Glutamatergic neuron (in vitro differentiated cells): ENCODE measurements at places on chromosomes 16 and 17. TPM values are rescaled to one million over a fixed set of nuclear protein-coding genes. Genes with fewer than 3 reads are reported as not detected.

DNA sequence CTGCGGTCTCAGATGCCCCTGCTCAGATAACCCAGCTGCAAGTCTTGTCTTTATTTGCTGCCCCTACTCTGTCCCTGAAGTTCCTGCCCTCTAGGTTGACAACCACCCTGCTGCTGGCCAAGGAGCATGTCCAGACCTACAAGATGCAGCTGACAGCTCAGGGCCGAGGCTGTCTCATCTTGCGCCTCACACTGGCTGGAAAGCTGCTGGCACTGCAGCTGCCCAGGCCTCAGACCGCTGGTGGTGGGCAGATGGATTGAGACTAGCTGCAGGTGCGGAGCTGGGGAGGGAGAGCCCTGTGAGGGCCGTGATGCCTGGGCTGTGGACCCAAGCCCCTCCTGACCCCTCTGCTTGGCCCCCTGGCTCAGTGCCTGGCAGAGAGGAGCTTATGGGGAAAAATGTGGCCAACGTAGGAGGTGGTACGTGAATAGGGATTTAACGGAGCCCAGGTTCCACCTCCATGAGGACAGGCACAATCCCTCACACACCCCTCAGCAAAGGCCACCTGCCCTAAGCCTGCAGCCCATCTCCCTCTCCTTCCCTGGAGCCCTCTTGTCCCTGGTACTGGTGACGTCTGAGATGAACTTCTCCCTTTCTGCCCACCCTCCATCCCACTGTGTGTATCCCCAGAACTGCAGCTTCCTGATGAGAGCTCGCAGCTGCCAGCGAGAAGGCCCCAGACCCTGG, 8.3 kb upstream of the GALK1 start:
- no peak for DNase-seq

DNA sequence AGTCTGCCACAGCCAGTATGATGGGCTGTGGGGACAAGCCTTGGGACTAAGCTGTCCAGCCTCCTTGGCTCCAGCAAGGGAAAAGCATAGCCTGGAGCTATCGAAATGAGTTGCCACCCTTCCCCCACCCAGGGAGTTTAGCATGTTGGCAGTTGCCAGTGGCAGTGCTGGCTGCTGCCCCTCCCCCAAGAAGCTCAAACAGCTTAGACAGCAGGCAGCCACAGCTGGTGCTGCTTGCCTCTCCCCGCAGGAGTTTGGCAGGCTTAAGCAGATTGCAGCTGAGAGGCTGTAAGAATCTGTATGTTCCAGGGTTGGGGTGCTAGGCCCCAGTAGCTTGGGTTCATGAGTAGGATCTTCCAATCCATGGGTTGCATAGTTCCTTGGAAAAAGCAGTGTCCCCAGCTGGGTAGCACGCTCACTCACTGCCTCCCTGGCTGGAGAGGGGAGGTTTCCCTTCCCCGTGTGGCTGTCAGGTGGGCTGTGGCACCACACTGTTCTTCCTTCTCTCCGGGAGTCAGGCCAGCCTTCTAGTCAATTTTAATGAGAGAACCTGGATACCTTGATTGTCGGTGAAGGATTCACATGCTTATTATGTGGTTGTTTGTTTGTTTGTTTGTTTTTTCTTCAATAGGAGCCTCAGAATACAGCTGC, 506.1 kb downstream of the CDH11 start:
- peak; percentile 82 for DNase-seq

DNA sequence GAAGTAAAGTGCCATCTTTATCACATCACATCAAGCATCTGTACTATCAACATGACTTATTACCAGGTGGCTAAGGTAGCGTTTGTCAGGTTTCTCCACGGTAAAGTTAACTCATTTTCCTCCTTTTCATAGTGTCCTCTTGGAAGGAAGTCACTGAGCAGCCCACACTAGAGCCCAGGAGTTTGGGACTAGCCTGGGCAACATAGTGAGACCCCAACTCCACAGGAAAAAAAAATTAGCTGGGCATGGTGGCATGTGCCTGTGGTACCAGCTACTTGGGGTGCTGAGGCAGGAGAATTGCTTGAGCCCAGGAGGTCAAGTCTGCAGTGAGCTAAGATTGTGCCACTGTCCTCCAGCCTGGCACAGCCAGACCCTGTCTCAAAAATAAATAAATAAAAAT, 12.9 kb downstream of the CHD9 start:
- DNase-seq: no peak

DNA sequence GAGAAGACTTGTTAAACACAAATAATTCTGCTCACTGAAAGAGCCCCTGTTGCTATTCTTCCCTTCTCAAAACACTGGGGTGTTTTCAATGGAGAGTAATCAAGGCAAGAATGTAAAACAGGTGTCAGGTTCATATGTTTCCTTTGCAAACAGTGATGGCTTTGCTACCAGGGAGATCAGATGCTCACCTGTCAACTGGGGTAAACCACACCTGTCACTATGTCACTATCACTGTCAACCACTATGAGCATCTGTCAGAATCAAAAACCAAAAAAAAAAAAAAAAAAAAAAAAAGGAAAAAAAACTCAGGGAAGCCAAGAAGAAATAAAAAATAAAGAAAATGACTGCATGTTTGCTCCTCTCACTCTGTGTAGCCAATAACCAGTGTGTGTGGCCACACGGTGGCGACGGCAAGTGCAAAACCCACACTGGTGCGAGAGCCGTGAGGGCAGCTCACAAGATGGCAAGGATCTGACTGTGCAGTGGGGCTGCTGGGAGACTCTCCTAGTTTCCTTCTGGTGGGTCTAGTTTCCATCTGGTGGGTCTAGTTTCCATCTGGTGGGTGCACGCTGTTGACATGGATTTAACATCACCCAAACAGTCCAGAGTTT, 22.7 kb downstream of the USP22 start:
- DNase-seq: peak; percentile 65

The CNOT1 gene
- 165 TPM for total RNA-seq

DNA sequence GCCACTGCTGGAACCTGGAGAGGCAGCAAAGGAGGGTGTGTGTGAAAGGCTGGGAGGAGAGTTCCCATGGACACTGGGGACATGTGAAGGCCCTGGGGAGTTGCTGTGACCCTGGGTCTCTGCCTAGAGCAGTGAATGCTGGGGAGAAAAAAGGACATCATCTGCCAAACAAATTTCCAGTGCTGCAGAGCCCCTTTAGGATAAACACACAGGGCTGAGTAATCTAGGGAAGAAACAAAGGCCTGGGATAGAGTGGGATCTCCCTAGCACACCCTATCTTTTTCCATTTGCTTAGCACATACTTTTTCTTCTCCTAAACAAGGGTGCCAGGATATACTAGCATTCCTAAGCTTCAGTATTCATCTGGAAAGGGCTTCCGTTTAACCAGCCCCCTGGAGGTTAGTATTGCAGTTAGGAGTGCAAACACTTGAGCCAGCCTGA, 3.3 kb upstream of the HIGD1B start:
- DNase-seq: no peak

DNA sequence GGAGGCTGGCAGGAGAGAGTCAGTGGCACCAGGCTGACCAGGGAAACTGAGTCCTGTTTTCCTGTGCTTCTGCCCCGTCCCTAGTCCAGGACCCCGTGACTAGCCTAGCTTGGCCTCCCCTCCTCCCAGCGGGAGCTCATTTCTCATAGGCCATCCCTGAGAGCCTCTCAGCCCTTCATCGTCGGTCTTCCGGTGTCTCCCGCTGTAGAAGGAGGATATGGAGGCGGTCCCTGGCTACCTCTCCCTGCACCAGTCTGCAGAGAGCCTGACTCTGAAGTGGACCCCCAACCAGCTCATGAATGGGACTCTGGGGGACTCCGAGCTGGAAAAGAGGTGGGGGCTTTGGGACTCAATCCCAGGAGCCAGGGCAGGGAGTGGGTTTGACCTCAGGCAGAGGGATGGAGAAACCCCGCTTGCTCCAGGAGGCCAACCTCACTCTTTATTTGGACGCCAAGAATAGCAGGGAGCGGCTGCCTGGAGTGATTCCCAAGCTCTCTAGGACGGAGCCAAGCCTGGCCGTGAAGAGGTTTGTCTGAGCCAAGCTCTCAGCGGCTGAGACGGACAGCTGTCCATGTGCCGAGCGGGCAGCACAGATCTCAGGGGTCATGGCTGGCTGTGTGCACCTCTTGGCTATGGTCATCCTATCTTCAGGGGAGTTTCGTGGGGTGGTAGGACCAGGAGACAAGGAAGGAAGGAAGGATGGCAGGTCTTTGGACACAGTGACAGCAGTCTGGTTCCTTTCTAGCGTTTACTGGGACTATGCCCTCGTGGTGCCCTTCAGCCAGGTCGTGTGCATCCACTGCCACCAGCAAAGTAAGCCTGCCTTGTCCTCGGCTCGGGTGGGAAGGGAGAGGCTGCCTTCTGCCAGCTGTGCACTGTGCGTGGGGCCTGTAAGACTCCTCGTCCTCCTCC, 26.8 kb downstream of the SGSM2 start:
- no peak for DNase-seq

DNA sequence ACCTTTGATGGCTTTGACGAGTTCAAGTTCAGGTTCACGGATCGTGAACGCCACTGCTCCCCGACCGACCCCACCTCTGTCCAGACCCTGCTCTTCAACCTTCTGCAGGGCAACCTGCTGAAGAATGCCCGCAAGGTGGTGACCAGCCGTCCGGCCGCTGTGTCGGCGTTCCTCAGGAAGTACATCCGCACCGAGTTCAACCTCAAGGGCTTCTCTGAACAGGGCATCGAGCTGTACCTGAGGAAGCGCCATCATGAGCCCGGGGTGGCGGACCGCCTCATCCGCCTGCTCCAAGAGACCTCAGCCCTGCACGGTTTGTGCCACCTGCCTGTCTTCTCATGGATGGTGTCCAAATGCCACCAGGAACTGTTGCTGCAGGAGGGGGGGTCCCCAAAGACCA, 17.6 kb downstream of the NOD2 start:
- no peak for DNase-seq

GRCh38 chr16:15597822-15598647, 44.9 kb downstream of the MARF1 start:
- DNase-seq: no peak

DNA sequence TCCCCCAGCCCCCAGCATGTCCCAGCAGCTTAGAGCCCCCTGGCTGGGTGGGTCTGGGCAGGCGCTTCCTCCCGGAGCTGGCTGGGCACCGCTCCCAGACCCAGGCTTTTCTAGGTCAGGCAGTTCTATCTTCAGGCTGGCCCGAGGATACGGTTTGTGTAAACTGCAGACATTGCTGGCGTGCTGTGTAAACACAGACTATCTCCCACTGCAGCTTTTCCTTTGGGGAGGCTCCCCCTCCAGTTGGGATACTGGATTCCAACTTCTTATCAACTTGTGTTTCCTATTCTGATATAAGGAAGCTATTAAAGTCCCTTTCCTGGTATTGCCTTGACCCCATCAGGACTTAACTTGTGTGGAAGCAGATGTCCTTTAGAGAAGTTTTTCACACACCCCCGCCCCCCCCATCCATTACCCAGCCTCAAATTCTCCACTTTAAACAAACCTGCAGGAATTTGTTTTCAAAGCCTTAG, 18.3 kb upstream of the GNA13 start:
- DNase-seq: no peak

The CYGB gene
- 20.4 TPM for total RNA-seq

The CA7 gene
- 0.64 TPM for total RNA-seq

The SCARF1 gene
- 4.0 TPM for total RNA-seq

DNA sequence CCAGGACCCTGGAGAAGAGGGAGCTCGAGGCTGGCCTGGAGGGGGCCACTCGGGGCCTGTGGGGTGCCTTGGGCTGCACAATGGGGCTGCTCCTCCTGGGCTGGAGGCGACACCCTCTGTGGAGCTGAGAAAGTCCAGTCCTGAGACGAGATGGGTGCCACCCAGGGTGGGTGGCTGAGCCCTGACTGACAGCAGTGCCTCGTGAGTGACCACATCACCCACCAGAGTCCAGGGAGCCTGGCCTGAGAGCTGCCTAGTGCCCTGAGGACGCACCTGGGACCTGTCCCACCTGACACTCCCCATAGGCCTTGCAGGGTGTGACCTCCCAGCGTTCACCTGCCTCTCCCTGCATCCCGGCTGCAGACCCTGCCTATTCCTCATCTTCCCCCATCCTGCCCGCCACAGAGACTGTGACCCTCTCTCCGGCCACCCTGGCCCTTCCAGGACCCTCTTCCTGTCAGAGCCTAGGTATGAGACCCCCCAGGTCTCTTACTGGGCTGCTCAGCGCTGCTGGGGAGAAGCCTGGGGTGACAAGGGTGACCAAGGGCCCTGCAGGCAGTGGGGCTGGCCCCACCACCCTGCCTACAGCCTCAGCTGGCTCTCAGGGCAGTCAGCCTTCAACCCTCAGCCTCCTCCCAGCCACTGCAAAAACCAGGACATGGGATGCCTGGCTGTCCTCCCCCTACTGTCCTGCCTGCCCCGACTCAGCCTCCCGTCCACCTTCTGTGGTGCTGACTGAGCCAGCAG, 41.2 kb downstream of the TNFRSF13B start:
- DNase-seq: no peak

DNA sequence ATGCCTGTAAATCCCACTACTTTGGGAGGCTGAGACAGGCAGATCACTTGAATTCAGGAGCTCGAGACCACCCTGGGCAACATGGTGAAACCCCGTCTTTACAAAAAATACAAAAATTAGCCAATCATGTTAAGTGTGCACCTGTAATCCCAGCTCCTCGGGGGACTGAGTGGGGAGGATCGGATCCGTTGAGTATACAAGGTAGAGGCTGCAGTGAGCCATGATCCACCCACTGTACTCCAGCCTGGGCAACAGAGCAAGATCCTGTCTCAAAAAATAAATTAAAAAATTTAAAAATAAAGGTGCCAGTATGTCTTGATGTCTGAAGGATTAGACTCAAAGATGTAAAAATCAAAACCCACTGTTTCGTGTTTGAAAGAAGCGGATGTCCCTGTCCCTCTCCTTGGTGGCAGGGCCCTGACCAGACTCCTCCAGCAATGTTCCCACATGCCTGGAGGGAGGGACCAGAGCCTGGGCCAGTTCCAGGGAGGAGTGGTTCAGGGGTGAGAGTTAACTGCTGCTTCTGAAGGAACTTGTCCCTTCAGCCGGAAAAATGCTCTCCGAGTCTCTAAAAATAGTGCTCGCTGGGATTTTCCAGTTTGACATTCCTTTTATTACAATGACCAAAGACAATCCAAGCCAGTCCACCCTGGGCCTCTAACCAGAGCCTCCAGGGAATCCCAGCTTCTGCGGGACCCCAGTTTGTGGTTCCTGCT, 9.4 kb upstream of the CMTM4 start:
- DNase-seq: no peak

DNA sequence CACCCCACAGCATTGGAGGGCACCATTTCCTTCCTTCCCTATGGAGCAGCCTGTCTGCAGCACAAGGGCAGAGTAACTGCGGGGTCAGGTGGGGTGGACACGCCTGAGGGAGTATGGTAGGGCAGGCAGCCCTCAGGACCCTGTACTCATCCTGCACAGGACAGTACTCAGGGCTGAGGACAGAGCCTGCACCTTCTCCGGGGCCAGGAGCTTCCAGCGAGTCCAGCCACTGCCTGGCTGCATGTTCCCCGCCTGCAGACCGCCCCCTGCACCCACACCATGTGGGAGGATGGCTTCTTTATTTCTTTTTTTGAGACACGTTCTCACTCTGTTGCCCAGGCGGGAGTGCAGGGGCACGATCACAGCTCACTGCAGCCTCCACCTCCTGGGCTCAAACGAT, 47.6 kb upstream of the CDC42EP4 start:
- DNase-seq: no peak

The MMP25 gene
- total RNA-seq: not detected

DNA sequence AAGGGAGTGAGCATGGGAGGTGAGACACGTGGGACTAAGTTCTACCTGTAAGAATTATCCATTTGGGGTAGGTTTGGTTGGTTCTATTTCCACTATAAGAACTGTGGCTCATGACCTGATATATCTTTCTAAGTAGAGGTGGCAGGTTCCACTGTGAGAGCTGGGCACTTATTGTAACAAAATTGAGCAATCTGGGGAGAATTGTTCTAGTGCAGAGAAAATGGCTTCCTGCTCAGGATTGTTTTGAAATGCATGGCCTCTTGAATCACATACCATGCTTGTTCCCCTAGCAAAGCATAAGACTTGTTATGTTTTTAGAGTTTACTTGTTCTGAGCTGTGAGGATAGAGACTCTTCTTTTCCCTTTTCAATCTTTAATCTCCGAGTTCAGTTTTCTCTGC, 125.9 kb downstream of the MAP2K6 start:
- DNase-seq: no peak
